NCI-H1436 (cell line): ENCODE measurements at places on chromosomes 2 and 18.

DNA sequence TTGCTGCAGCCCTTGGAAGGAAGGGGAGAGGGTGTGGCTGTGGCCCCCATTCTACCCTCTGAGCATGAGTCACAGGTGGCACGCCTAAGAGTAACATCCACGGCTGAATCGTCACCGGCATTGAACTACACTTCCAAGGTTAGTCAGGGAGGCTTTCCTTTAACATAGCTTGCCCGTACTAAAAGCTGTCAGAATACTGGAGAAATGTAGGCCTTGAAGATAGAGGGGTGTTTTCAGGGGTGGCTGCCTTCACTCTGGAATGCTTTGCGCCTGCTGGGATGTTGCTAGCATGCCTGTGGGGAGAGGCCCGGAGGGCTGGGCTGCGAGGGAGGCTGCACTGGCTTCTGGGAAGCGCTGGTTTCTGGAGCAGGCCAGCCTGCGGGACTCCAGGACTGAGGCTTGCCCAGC lies 333.7 kb downstream of the AGAP1 start:
- DNase-seq: no peak

DNA sequence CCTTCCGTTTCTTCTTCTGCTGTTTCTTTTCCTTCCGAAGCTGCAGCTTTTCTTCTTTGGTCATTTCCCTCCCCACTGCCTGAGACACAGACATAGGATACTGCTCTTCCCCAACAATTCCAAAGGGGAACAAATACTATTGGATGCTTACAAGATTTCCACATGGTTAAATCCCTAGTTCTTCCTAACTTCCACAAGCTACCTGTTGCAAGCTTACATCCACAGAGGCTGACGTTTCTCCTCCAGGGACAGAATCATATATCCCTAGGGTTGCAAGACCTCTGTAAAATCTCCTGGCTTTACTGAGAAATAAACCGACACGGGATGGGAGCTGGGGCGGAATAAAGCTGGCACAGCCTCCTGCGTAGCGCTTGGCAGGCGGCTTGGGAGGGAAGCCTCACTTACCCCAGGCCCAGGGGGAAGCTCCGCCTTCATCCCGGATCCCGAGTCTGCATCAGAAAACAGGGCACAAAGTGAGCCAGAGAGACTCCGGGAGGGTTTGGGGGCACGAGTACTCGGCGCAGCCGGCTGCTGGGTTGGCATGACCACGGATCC lies 590 bp downstream of the EIF2B4 start:
- no peak for DNase-seq

GRCh38 chr2:226862623-226863022 lies 26.8 kb downstream of the RHBDD1 start:
- DNase-seq: no peak

DNA sequence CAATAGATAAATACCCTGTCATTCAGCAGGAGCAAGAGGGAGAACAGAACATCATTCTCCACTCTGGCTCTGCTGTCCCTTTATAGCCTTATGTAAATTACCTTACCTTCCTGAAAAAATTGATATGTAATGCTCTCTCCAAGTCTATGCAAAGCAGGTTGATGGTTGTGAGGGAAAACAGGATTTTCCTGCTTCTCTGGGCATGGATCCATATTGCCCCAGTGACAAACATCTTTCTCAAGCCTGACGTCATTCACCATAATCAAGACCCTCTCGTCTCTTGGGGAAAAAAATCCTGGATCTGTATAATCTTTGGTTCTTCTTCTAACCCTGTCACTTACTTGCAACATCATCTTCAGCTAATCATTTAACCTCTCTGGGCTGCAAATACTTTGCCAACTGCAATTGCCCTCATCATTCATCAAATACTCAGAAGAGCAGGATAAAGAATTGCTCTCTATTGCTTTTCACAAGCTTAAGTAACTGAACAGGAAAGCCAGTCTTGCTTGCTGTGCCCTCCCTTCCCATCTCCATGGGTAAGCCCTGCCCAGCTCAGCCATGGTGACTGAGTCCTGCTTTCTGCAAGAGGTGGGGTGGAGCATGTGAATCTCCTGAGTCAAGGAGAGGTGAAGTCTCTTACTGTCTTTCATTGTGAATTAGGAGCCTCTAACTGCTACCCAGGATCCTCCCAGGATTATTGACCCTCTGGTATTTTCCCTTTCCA lies 123.7 kb upstream of the KLF7 start:
- no peak for DNase-seq

- DNase-seq: no peak
Observed at GRCh38 chr2:206031162-206031784, 54.7 kb downstream of the INO80D start.

- no peak for DNase-seq
Observed at GRCh38 chr2:65350651-65351056, 81.7 kb downstream of the SPRED2 start.

DNA sequence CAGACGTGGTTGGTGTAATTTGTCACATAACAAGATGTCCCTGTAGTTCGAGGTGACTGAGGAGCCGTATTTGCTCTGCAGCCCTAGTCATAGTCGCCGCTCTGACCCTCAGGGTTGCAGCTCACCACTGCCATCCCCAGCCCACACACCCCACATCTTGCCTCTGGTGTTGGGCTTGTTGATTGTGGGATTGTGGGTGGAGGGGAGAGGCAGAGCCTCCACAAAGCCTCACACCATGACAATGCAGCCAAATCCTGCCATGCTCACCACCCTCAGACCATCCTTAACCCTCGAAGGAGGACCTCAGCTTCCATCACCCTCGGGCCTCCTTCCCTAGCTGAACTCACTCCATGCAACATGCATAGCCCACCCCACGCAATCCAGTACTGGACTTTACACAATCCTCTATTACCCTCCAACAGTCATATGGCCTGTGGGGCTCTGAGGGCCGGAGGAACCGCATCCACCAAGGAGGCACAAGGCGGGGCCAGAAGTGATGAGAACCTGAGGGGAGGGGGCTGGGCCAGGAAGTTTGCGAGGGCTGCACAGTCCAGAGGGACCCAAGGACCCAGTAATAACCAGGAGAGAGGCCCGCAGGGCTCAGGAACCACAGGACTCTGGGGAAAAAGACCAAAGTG lies 11.6 kb downstream of the PKDCC start:
- no peak for DNase-seq

GRCh38 chr2:96960153-96960961 lies 26.0 kb downstream of the FAM178B start:
- peak; percentile 82 for DNase-seq

GRCh38 chr2:233791151-233791882 lies 13.2 kb downstream of the MROH2A start:
- DNase-seq: no peak

GRCh38 chr2:227889336-227889735 lies 17.9 kb downstream of the DAW1 start:
- no peak for DNase-seq

- DNase-seq: peak; percentile 31
Observed at GRCh38 chr2:47771211-47771610, 11.7 kb upstream of the MSH6 start.
